Stimulated activated CD4-positive, alpha-beta T cell treated with anti-CD3 and anti-CD28 coated beads, Interleukin-12 subunit alpha, Interleukin-12 subunit beta, amount 100 ng/mL, for 4 hours (primary cell): ENCODE measurements at places on chromosomes 2 and 18.
A peak's percentile ranks its signal among the peaks of the same experiment; 100 is the strongest.

DNA sequence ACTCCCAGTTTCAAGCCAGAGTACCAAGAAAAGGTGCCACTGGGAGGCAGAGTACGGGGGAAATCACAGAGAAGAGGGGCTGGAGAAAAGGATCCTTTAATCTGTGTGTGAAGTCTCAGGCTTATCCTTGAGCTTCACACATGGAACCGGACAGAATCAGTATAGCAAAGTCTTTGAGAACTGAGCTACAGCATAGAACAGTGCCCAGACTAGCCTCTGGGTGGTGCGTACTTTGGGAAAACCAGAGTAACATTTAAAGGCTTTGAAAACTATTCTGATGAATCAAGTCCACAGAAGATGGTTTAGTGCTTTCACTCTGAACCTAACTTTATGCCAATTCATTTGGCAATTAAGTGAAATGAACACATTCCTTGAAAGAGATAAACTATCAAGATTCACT is 83.1 kb downstream of the BABAM2 start:
- DNase-seq, result no peak

DNA sequence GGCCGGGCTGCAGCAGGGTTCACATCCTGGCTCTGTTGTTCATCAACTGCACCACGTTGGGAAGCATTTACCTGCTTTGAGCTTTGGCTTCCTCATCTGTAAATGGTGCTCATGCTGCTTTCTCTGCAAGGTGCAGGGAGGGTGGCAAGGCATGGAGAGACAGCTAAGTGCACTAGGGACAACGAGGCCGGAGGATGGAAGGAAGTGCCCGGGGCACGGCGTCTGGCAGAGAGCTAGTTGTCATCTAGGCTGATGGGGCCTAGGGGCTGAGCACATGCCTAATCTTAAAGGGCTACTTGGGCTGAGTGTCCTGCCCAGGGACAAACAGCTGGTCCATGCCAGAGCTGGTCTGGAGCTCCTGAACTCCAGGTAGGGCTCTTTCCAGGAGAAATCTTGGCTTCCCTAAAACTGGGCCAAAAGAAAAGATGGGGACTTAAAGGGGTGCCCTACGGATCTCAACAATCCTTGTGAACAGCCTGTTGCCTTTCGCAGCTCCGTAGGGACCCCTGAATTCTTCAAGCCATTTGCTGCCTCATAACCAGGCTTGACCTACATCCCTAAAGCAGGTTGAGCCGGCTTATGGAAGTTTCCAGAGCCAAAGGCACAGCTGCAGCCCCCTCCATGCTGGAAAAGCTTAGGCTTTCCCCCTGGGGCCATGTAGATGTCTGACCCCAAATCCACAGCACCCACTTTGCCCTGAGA is 130.8 kb downstream of the SMAD7 start:
- DNase-seq, result no peak

DNA sequence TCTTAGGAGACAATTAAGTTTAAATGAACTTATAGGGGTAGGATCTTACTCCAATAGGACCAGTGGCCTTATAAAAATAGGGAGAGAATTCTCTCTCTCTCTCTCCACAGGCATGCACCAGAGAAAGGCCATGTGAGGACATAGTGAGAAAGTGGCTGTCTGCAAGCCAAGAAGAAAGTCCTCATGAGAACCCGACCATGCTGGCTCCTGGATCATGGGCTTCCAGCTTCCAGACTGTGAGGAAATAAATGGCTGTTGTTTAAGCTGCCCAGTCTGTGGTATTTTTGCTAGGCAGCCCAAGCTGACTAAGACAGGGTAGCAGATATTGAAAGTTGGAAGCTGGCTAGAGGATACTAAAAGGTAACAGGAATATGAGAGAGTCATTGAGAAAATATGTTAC is 454.0 kb downstream of the NBAS start:
- no peak for DNase-seq

GRCh38 chr18:22639561-22639960 is 221.8 kb upstream of the CTAGE1 start:
- DNase-seq, result no peak

- DNase-seq, result peak; percentile 57
These were observed 475 bp downstream of the B3GNT2 start for GRCh38 chr2:62196278-62196901.

GRCh38 chr2:99659874-99660273 is 170.1 kb upstream of the REV1 start:
- no peak for DNase-seq

- no peak for DNase-seq
These were observed 229.9 kb upstream of the HDAC4 start for GRCh38 chr2:239630618-239631286.

GRCh38 chr2:144227427-144228105 is 292.4 kb downstream of the ZEB2 start:
- DNase-seq, result no peak

- no peak for DNase-seq
These were observed 136.8 kb downstream of the SMAD7 start for GRCh38 chr18:48813833-48814489.

- DNase-seq, result no peak
These were observed 848 bp downstream of the FAM124B start for GRCh38 chr2:224400886-224401632.

GRCh38 chr18:72672364-72673184 is 128.4 kb upstream of the CBLN2 start:
- DNase-seq, result no peak

- DNase-seq, result no peak
These were observed 75.6 kb upstream of the KCNH7 start for GRCh38 chr2:162914161-162914560.

DNA sequence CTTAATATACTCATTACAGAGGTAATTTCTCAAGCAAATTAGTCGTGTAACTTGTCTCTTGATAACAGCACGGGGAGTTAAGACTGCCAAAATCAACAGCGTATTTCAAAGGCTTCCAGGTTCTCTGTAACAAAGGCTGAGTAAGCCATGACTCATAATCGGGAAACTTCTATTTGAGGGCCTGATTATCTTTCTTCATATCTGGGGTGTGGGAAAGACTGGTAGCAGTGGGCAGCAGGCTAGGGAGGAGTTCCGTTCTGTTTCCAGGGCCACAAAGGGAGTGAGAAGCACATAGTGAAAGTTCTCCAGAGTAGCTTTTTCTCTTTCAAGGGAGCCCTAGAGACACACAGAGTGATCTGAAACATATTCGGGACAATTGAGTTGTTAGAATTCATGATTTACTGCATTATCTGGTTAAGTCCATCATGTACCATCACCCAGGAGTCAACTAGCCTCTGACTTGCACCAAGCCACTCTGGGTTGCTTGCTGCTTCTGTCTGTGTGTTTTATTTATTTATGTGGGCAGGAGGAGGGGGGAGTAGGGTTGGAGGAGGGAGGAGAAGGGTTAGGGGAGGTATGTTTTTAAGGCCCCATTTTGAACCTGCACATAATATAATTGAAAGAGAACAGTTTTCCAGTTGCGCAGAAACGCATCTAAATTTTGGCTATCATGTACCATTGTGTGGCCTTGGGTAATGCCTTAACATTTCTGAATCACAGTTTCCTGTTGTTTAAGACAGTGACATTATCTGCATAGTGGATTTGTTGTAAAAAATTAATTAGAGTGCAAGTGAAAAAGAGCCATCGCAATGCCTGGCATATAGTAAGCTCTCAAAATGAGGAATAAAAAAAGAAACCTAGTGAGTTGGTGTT is 80.5 kb upstream of the ITPRID2 start:
- DNase-seq, result no peak

- DNase-seq, result no peak
These were observed 678.9 kb upstream of the FANCL start for GRCh38 chr2:58920001-58920400.

- DNase-seq, result no peak
These were observed 92.6 kb downstream of the SPATS2L start for GRCh38 chr2:200399046-200399445.

DNA sequence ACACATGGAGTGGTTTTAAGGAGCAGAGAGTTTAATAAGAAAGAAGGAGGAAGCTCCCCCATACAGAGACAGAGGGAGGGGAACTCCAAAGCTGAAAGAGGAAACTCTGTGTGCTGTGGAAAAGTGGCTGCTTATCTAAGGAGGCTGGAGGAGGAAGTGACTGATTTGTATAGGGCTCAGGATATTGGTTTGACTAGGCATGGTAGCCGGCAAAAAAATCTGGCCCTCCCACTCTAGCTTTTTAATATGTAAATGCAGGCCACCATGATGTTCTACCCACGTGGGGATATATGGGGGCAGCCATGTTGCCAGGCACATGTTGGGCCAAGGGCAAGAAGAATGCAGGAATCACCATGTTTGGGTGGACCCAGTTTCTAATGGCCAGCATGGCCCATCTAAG is 64.3 kb downstream of the HNMT start:
- no peak for DNase-seq

DNA sequence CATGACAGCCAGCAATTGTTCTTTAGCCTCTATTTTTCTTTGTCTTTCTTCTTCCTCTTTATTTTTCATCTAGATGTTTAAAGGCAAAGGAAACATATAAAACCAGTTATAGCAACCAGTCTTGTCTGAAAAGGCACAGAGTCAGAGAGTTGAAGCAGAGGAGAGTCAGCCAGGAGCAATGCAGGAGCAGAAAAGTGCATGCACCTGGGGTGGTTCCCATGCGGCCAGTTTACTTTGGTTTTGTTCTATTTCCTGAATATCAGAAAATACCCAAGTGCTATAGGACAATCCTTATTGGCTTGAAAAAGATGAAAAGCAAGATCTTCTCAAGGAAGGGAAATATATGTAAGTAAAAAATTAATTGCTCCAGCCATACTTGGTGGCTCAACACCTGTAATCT is 44.9 kb downstream of the CFAP210 start:
- DNase-seq, result no peak

GRCh38 chr2:85756822-85757435 is 3.1 kb downstream of the ATOH8 start:
- DNase-seq, result no peak

DNA sequence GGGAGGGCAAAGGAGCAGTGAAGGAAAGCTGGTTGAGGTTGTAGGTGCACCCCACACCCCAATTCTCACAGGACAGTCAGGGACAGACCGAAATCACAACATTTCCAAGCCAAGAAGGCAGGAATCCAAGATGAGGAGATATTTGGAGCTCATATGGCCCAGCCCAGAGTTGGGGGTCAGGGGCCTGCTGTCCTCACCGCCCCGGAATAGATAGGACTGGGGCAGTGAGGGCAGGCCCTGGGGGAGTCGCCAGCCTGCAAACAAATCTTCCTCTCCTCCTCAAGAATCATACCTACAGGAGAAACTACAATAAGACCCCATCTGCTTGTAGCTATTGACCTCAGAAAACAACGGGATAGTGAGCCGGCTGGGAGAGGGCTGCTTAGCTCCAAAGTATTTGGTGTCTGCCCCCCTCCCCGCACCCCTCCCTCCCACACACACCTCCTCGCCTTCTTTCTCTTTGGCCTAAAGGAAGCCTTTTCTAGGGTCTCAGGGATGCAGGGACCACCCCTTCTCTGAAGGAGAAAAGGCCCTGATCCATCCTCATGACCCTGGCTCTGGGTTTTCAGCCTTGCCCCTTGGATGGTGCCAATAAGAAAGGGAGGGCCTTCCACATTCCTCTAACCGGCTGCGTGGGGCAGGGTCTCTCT is 3.8 kb downstream of the EN1 start:
- DNase-seq, result no peak

DNA sequence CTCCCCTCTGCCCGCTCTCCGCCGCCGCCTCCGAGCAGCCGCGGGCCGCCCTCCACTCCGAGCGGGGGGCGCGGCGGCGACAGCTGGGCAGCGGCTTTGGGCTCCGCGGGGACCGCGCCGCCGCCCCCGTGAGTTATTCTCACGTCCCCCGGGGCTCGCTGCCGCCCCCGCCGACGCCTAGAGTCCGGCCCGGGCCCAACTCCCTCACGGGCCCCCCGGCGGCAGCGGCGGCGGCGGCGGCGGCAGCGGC is 645 bp downstream of the MIB1 start:
- no peak for DNase-seq

GRCh38 chr18:24922491-24922890 is 429.5 kb downstream of the ZNF521 start:
- DNase-seq, result no peak

GRCh38 chr18:12312976-12313375 is 4.9 kb downstream of the TUBB6 start:
- no peak for DNase-seq

DNA sequence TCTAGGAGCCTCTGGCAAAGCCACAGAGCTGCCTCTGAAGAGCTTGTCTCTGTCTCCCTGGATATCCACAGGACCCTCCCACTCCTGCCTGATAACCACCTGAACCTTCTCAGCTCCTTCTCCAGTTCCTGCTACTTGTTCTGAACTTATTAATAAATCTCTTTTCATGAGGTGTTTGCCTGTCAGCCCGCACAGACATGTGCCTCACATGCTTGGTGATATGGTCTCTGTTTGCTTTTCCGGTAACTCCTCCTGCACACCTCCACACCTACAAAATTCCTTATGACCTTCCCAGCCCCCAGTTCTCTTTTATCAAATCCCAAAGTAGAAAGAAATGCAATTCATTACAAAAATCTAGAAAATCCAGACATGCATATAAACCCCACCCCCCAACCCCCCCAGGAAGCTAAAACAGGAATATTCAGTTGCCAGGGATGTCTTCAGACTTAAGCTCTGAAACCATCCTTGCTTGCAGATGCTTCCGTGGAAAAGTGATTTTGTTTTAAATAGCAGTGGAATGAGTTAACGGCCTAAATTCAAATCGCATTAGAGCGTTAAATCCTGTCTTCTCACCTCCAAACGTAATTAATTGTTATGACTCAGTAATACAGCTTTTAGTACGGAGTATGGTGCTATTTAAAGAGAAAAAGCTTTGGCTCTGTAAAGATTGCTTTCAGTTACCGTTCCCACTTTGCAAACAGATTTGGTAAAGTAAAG is 2.1 kb upstream of the PID1 start:
- no peak for DNase-seq

DNA sequence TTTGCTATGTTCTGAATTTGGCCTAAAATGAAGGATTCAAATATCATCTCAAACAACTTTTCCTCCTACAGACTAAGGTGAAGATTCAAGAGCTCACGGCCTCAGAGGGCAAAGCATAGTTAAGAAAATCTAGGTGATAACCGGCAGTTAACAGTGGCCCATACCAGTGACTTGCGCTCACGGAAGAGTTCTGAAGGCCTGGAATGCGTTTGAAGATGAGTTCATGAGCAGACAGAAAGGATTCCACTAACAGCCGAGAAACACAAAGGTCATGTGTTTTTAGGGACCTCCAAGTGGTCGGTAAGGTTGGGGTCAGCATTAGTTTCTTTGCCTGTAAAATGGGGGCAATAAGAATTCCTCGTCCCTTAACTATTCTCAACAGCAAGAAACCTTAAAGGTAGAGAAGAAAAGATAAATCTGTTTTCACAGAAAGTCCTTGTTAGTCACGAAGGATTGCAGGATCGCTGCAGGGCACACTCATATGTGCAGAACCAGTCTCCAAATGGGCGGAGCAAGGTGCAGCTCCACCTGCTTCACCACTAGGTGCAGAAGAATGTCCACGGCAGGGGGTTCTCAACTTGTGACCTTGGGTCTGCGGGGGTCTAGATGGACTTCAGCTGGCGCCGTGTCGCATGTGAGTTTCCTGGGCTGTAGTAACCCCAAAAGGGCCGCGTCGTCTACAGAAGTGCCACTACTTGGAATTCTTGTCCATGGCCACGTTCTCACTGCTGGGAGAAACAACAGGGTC is 708 bp upstream of the RPIA start:
- peak; percentile 47 for DNase-seq

GRCh38 chr2:127085317-127085681 is 21.7 kb downstream of the BIN1 start:
- DNase-seq, result no peak

- no peak for DNase-seq
These were observed 43.3 kb downstream of the EIF5B start for GRCh38 chr2:99380376-99381010.

- DNase-seq, result no peak
These were observed 237.2 kb upstream of the COPS8 start for GRCh38 chr2:236848501-236848900.
